ENCODE measurements at places on chromosomes 11 and 22.

DNA sequence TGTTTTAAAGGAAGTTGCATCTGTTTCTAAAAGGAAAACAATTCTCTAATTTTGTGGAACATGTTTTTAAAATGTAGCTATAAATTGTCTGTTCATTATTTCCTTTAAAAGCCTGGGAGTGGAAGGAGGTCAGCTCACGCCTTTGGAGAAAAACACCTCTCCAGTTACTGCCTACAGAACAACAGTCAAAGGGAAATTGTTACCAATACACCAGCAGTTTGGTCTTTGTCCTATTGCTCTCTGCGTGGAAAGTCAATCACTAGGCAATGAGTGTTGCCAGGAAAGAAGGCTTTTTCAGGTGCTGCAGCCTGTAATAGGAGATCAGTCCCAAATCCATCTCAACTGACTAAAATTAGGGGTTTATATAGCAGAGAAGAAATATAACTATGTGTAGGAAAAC, 22.2 kb downstream of the SVIP start:
- DNase-seq: no peak

DNA sequence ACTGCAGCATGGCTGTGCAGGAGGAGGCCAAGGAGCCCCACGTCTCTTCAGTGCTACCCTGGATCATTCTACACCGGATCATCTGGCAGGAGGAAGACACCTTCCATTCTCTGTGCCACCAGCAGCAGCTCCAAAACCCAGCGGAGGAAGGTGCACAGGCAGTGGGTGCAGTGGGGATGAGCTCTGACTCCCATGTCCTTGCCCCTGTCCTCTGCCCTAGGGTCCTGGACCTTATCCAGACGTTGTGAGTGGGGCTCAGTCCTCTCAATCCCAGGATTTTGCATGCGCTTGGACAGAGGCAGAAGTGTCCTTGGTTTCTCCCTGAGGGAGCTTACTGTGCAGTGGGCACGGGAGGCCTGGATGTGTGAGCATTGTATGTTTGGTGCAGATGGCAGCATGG, 61.3 kb downstream of the CABIN1 start:
- DNase-seq: no peak

- no peak for DNase-seq
Observed at GRCh38 chr11:94593030-94593429, 25.9 kb downstream of the PIWIL4 start.

DNA sequence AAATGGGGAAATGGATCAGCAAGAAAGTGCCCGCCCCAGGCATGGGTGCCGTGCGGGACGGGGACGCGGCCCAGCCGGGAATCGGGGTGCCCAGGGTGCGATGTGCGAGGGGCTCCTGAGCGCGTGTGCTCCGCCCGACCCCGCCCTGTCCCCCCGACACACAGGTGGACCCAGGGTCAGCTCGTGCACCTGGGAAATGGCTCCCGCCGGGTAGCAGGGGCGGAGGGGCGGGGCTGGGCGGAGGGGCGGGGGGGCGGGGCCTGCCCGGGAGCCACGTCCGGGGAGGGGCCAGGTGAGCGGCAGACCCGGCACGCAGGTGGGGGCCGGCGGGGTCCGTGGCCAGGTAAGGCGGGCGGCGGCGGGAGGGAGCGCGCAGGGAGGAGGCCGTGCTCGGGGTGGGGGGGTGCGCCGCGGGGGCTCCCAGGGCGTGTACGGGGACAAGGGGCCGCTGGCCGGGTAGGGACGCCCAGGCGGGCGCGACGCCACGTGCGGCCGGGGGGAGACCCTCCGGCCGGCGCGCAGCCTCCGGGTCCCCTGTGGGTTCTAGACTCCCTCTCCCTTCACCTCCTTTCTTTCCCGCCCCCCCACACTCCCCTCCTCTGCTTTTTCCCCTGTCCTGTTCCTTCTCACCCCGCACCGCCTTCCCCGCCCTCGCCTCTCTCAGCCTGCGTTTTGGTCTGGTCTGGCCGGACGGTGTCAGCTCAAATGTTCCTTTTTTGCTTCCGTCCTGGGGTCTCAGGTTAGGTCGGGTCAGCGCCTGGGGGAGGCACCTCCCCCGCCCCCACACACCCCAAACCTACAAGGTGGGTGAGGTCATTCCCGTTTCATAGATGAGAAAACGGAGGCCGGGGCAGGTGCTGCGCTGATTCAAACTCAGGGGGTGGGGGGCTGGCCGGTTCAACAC, at the start of gene ARHGAP8:
Gene ARHGAP8, plus strand, starts transcription at position 291 of the 904 bp plus-strand sequence. CDS start 33,953 bp downstream, outside the sequence.
- no peak for DNase-seq

- DNase-seq: no peak
Observed at GRCh38 chr22:46881373-46882118, 119.1 kb downstream of the TBC1D22A start.

DNA sequence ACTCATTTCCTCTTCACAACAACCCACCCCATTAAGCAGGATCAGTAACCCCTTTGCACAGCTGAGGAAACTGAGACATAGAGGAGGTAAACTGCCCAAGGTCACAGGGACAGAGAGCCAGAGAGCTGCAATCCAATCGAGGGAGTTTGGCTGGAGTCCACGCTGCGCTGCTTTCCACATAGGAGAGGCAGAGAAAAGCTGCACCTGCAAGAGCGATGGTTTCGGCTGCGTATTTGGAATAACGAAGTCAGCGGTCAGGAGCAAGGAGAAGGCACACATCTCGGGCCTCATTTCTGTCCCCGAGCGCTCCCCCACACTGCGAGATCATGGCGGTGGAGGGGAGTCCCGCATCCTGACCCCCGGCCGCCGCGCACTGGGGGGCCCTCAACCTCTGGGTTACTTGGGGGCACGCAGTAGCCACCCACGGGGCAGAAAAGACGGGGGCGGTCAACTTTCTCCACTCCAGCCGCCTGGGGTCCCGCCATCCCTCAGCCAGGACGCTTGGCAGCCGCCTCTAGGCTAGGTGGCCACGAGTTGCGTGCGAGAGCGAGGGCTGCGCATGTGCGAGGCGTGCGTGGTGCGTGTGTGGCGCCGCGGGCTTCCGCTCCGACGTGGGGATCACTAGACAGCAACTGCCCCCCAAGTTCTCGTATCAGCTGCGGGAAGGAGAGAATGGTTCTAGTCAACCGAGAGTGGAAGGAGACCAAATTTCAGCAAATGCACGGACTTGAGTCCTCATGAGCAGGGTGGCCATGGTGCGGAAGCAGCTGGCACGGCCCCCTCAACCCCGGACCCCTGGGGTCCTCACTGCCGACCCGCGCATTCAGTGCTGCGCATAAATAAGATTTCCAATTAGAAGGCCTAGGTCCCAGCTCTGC, 42.3 kb upstream of the CLDN5 start:
- DNase-seq: no peak

GRCh38 chr22:25749420-25750169, 7.6 kb downstream of the MYO18B start:
- DNase-seq: no peak

- no peak for DNase-seq
Observed at GRCh38 chr22:36595940-36596339, 67.0 kb upstream of the EIF3D start.

DNA sequence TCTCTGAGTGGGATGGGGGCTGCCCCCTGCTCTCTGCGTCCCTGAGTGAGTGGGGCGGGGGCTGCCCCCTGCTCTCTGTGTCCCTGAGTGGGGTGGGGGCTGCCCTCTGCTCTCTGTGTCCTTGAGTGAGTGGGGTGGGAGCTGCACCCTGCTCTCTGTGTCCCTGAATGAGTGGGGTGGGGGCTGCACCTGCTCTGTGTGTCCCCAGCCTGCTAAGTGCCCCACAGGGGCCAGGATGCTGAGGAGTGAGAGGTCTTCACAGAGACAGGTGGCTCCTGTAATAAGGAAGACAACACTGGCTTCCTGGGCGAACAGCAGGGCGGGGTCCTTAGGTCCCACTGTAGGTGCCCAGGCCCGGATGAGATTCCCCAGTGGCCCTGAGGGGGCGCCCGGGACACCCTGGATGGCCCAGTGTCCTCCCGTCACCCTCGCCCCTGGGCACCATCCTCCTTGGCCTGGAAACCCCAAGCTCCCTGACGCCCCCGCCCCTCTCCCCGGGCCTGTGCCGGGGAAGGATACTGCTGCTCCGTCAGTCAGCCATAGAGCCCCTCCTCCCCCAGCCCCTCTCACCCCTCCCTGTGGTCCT, 3.8 kb upstream of the CCDC188 start:
- DNase-seq: no peak

DNA sequence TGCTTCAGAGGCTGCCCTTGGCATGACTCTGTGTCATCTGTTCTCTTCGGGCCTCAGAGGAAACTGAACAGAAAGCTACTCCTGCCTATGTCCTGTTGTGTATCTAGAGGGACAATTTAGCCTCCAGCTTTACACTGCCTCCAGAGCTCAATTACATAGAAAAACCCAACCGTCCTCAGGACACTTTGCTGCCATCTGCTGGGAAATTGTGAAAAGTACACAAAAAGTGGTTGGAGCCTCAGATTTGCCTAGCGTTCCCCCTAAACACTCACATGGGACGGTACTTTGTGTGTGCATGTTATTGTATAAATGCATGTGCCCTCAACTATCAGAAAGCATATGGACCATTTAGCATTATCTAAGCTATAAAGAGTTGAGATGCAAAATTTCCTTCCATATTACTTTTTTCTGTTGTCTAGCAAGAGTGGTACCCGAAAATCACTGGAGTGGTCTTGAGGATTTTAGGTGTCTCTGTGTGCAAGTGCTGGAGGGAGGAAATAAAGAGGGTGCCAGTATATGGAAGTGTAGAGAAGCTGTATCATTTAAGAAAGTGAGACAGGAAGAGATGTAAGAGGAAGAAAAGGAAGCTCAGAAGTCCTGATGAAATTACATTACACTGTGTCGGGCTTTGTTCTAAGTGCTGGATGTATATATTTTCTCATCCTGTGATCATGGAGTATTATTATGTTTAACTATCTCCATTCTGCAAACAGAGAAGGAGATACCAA, 8.7 kb upstream of the MS4A4E start:
- no peak for DNase-seq

DNA sequence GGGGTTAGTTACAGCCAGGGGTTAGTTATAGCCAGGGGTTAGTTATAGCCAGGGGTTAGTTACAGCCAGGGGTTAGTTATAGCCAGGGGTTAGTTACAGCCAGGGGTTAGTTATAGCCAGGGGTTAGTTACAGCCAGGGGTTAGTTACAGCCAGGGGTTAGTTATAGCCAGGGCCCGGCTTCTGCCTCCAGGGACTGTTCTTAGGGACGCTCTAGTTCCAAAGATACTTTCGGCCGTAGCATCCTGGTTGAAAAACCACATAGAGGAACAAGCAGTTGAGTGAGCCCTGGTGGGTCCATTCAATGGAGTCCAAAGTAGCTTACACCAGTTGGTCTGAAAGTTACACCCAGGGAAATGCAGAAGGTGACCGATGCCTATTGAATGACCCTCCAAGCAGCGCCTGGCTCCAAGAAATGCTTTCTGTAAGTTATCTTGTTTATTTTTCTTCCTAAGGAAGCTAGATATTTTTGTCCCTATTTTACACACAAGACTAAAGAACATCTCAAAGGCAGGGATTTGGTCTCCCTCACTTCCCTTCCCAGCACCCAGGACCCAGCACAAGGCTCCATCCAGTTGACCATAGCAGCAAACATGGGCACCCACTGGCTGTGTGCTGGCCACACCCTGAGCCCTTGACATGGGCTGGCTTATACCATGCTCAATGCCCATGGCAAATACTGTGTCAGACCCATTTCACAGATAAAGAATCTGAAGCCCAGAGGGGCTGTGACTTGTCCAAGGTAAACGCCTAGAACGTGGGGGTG, 49.7 kb upstream of the SHISAL1 start:
- DNase-seq: no peak

- DNase-seq: peak; percentile 85
Observed at GRCh38 chr22:35467681-35468434, 67.9 kb downstream of the MCM5 start.

- DNase-seq: no peak
Observed at GRCh38 chr22:38314051-38314932, 2.9 kb downstream of the CSNK1E start.

GRCh38 chr22:20852503-20852902, 6.1 kb downstream of the PI4KA start:
- DNase-seq: no peak

- no peak for DNase-seq
Observed at GRCh38 chr11:122653916-122654585, 1.5 kb upstream of the UBASH3B start.

GRCh38 chr22:30292069-30292970, 3.0 kb upstream of the CASTOR1 start:
- no peak for DNase-seq

GRCh38 chr11:37710031-37710430, 1112.0 kb upstream of the RAG2 start:
- no peak for DNase-seq

- DNase-seq: no peak
Observed at GRCh38 chr11:4699697-4700435, 2.2 kb upstream of the OR51E2 start.

GRCh38 chr11:76782531-76783293, 444 bp upstream of the TSKU start:
- peak; percentile 90 for DNase-seq

DNA sequence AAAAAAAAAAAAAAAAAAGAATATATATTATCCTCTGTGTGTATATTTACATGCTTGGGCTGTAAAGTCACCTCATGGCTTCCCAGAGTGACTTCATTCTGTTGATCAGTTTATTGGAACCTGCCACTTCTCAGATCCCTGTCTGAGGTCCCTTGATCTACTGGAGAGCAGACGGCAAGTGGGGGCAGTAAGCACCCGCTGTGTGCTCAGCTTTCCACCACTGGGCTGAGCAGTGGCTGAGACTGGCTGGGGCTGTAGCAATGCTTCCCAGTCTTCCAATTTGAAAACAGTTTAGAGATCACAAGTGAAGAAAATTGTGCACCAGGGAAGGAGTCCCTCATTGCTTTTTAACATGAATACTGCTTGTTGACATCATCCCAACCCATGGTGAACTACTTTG, 6.9 kb upstream of the RBM4B start:
- DNase-seq: no peak

- no peak for DNase-seq
Observed at GRCh38 chr22:43471606-43472135, 59.9 kb downstream of the MPPED1 start.

DNA sequence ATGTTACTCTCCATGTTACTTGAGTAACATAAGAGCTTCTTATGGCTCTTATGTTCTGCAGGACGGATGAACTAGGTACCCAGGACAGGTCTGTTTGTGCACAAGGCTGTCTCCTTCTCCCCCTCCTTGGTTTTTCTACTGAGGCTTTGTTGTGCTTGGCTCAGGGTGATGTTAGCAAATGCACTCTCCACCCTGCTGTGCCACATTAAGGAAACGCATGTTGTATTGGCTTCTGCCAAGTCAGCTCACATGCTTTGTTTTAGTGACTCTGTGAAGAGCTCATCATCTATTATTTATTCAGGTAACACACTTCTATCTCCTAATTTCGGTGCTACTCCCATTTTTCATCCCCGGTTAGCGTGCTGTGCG, 108.3 kb downstream of the PTPRJ start:
- no peak for DNase-seq

- no peak for DNase-seq
Observed at GRCh38 chr11:67632982-67633755, 3.4 kb upstream of the NUDT8 start.

GRCh38 chr11:104918113-104918824, 20.0 kb upstream of the CASP12 start:
- DNase-seq: no peak

- DNase-seq: peak; percentile 39
Observed at GRCh38 chr11:69576069-69576782, 64.7 kb upstream of the CCND1 start.

GRCh38 chr11:121652971-121653370, 200.2 kb upstream of the SORL1-AS1 start:
- DNase-seq: no peak

All from heart left ventricle (tissue), 16 donors.